ENCODE measurements at places on chromosomes 5 and 9.
A peak's percentile ranks its signal among the peaks of the same experiment; 100 is the strongest.

DNA sequence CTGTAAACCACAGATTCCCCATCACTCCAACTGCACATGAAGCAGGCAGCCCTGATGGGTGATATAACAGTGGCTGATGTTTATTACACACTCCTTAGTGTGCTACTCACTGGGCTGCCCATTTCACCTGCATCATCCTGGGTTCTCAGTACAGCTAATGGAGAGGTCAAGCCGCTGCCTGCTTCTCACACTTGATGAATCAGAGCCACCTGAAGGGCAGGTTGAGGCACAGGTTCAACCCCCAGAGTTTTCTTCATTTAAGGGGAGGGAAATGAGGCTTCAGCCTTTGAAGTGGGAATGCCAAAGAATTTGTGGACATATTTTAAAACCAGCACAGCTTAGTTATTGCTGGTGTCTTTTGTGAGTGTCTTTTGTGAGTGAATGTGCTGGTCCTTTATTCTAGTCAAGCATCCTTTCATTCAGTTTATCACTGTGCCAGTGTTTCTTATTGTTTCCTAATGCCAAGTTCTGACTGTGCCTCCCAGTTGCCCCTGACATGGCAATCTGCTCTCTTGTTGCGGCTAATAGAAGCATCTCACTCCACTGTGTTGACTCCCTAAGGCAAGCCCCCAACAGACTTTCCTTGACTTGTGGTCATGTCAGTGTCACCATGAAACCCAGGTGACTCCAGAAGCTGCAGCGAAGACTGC lies 109.2 kb downstream of the FBXL7 start:
- DNase-seq = no peak

GRCh38 chr5:10109299-10109698 lies 140.4 kb downstream of the ATPSCKMT start:
- DNase-seq = no peak

DNA sequence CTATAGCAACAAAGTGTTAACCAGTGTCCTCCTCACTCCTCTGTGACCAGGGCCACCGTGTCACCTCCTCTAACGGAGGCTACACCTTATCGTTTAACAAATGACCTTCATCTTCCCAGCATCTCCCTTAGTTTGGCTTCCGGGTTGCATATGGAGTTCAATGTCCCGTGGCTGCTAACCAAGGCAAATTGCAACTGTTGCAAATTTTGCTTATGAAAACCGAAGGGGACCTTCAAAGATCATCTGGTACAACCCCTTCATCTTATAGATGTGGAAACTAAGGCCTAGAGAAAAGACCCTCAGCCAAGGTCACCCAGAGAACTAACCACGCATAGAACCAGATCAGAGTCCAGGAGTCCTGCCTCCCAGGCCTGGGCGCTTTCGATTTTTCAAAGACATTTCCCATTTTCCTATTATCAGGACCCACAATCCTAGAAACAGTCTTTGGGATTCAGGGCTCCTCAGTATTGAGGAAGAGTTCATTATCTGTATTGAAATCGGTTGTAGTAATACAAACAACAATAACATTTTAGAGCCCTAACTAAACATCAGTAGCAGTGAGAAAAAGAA lies 1.4 kb downstream of the PRELID2 start:
- no peak for DNase-seq

DNA sequence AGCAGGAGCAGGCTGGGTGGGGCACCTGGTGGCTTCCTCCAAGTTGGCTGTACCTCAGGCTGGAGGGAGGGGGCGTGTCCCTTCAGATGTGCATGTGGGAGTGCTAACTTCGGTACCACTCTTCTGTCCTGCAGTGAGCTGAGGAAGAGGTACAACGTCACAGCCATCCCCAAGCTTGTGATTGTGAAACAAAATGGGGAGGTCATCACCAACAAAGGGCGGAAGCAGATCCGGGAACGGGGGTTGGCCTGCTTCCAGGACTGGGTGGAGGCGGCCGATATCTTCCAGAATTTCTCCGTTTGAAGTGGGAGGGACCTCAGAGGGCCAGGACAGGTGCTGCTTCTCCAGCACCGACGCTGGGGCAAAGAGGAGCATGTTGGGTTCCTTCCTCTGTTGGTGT lies 9.3 kb downstream of the NXNL2 start:
- DNase-seq = no peak

DNA sequence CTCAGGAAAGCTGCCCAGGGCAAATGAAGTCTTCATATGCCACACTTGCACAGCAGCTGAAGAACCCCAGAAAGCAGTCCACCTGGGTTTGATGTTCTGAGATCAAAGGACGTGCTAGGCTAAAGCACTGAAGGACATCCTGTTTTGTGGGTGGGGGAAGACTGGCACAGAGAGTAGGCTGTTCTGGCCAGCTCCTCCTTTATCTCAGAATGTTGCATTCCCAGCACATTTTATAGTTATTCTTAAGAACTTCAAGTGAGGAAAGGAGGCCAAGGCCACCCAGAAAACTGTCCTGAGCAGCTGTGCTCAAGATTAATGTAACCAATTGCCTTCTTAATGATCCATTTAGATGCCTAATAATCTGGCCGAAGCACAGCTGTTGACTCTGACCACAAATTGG lies 10.9 kb downstream of the SHOC1 start:
- no peak for DNase-seq

GRCh38 chr5:103829585-103829984 lies 267.0 kb upstream of the NUDT12 start:
- no peak for DNase-seq

GRCh38 chr9:29575219-29575618 lies 2001.9 kb upstream of the C9orf72 start:
- no peak for DNase-seq

DNA sequence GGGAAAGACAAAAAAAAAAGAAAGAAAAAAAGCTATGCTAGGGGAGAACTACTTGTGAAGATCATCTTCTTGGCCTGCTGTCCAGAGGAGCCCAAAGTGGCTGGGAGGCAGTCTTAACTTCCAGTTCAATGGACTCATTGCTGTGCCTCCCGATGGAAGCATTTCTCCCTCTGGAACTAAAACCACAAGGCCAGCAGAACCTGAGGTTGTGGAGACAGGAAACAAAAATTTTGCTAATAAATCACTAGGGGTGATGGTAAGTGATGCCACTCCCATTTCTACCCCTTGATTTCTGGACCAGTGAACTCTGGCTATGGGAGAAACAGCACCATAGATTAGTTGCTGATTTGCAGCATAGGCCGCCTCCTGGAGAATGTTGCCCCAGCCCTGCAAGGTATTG lies 123.4 kb upstream of the NFIL3 start:
- no peak for DNase-seq

DNA sequence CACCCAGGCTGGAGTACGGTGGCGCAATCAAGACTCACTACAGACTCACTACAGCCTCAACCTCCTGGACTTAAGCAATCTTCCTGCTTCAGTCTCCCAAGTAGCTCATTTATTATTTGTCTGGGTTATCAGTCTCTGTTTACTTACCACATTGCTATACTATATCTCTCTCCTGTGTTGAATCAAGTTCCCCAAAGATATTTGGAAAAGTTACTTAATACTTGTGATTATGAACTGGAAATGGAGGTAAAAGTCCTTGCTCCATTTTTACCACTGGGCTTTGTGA lies 55.6 kb downstream of the ANGPTL2 start:
- no peak for DNase-seq

GRCh38 chr9:81497091-81497490 lies 192.3 kb downstream of the TLE1 start:
- DNase-seq = no peak

GRCh38 chr5:59416451-59416850 lies 477.1 kb downstream of the PDE4D start:
- no peak for DNase-seq

GRCh38 chr9:95045751-95046150 lies 271.8 kb downstream of the FANCC start:
- DNase-seq = no peak

DNA sequence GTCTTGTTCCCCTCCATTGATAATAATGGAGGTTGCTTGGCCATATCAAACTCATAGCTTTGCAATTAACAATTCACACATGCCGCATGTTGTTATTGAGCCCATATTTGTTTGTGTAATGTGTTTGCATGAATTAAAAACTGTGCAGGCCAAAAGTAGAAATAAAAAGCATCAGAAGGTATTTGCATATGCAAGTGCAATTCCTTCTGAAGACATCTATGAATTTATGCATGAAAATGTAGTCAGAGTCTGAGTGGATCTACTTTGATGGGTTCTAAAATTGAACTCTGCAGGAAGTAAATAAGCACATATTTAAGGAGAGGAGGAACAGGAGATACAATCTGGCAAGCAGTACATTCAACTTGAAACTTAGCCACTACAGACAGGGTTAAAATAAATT lies 1004.6 kb upstream of the WWC1 start:
- no peak for DNase-seq

- no peak for DNase-seq
Observed at GRCh38 chr5:134508521-134509195, 16.8 kb upstream of the JADE2 start.

- DNase-seq = peak; percentile 20
Observed at GRCh38 chr5:144742361-144742760, 571.7 kb downstream of the KCTD16 start.

- DNase-seq = no peak
Observed at GRCh38 chr5:1090538-1090937, 21.3 kb downstream of the SLC12A7 start.

GRCh38 chr5:116225281-116225922 lies 140.6 kb downstream of the COMMD10 start:
- no peak for DNase-seq

GRCh38 chr5:78829811-78830527 lies 155.1 kb downstream of the ARSB start:
- DNase-seq = no peak

- no peak for DNase-seq
Observed at GRCh38 chr9:127500862-127501261, 49.6 kb downstream of the LRSAM1 start.

- no peak for DNase-seq
Observed at GRCh38 chr9:134331186-134332025, 5.2 kb downstream of the RXRA start.

- no peak for DNase-seq
Observed at GRCh38 chr5:124061663-124062062, 549.7 kb downstream of the CSNK1G3 start.

DNA sequence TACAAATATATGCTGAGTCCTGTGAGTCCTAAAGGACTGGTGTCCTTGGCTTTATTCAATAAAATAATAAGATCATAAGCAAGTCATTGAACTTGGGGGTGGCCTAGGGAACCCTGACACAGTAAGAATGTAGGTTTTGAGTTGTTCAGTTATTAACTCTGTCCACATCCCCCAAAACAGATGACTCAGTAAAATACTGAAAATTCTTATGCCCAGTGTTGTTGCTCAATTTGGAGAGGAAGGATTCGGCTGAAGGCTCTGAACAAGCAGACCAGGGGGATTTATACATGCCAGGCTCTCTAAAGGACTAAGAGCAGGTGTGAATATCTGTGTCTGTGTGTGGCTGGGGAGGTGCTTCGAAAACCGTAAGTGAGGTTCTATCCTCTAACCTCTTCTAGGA lies 173.7 kb downstream of the RMI1 start:
- no peak for DNase-seq

GRCh38 chr9:137116027-137116507 lies 1.5 kb upstream of the DPP7 start:
- no peak for DNase-seq

DNA sequence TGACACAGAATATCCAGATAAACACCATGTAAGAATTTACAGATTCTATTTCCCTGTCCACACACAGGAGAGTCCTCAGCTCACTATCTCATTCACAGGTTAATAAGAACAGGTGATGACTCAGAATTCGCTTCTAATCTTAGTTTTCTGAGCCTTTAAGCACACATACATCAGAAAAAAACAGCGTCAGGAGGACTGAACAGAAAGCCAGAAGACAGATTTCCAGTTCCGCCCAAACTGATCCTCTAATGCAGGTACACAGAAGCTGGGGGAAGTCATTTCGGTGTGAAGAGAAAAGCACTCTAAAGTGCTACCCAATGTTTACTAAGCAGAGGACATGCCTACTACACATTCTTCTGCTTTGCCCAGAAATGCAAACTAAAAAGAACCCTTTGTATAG lies 1.6 kb downstream of the CEMIP2 start:
- peak; percentile 52 for DNase-seq

DNA sequence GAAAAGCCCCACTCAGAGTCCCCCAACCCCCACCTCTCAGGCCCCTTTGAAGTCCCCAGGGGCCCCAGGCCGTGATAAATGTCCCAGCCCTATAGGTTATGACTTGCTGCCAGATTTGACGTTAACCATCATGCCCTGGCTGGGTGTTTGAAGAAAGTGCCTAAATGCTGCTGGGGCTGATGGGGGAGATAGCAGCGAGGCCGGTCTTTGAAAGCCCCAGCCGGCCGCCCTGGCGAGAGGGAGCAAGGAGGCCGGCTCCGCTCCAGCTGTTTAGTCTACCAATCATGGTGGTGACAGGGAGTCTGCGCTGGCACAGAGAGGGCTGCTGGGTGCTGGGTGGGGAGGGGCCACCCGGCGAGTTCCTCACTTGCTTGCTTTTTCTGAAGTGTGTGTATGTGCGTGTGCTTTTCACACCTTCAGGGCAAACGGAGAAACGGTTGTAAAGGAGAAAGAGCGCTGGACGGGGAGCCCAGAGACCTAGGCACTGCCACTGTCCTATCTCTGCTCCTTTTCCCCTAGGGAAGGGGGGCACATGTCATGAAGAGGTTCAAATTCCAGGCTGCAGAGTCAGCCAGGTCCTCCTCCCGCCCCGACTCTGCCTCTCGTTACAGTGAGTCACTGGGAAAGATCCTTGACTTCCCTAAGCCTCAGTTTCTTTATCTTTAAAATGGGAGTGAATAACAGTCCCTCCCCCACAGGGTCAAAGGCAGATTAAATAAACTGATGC lies 126.1 kb upstream of the HAND1 start:
- no peak for DNase-seq

DNA sequence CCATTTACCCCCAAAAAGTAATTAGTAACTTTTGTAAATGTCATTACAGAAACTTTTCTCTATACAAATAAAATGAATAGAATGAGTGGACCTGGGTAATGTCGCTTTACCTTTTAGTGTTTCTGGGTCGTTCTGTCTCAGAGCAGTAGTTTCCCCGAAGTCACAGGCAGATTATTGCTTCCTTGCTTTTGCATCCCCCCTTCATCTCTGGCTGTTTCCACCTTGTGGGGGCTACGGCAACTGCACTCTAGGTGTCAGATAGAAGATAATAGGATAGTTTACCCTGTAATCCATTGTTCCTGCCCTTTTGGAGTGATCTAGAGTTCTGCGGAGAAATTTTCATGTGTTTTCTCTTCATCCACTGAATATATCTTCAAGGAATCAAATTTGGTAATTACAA lies 68.7 kb downstream of the PRR16 start:
- DNase-seq = no peak

GRCh38 chr9:111360881-111361280 lies 30.9 kb upstream of the OR2K2 start:
- no peak for DNase-seq
